ENCODE measurements at places on chromosomes 16 and 17. TPM values are rescaled to one million over a fixed set of nuclear protein-coding genes. Genes with fewer than 3 reads are reported as not detected.

Gene SECTM1
- total RNA-seq: 10.0 TPM

DNA sequence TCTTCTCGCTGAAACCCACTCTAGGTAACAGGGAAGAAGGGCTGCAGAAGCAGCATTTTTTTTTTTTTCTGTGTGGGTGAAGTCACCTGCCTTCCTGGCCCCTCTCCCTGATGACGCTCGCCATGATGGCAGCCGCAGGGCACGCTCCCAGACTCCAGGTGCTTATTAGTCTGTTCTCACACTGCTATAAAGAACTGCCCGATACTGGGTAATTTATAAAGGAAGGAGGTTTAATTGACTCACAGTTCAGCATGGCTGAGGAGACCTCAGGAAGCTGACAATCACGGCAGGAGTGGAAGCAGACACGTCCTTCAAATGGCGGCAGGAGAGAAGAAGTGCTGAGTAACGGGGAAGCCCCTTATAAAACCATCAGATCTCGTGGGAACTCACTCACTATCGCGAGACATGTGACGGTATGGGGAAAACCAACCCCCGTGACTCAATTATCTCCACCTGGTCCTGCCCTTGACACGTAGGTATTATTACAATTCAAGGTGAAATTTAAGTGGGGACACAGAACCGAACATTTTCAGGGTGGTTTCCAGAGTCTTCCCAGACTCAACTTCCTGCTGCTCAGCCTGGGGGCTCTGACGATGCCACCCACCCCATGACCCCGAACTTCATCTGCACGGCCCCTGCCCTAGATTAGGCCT lies 34.9 kb upstream of the NLRP1 start:
- DNase-seq: no peak
- H3K36me3 ChIP-seq: no peaks in the 10 kb centered on the region
- no peaks in the 10 kb centered on the region for H3K27me3 ChIP-seq
- no peaks in the 10 kb centered on the region for H3K4me1 ChIP-seq
- no peak overlapping the region for H3K27ac ChIP-seq
- no peak overlapping the region for H3K4me3 ChIP-seq

DNA sequence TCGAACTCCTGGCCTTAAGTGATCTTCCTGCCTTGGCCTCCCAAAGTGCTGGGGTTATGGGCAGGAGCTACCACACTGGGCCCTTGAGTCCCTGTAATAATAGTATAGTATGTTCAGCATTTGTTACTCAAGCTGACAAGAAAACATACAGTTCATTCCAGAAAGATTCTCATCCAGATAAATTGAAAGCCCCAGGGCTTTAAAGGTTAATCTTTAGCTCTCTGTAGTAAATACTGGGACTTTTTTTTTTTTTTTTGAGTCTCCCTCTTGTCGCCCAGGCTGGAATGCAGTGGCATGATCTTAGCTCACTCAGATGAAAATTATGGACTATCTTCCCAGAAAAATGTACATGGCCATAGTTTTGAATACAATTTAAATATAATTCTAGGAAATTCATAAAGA lies 11.0 kb downstream of the BRCA1 start:
- H3K27me3 ChIP-seq: no peaks in the 10 kb centered on the region
- no peak overlapping the region for H3K27ac ChIP-seq
- DNase-seq: no peak
- no peaks in the 10 kb centered on the region for H3K36me3 ChIP-seq

DNA sequence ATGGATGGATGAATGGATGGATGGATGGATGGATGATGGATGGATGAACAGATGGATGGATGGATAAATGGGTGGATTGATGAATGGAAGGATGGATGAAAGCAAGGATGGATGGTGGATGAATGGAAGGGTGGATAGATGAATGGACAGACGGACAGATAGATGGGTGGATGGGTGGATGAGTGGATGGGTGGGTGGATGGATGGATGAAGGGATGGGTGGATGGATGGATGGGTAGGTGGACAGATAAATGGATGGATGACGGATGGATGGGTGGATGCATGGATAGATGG lies 14.9 kb downstream of the SRL start:
- no peak for DNase-seq
- no peaks in the 10 kb centered on the region for H3K27me3 ChIP-seq
- no peaks in the 10 kb centered on the region for H3K4me1 ChIP-seq
- H3K36me3 ChIP-seq: no peaks in the 10 kb centered on the region
- H3K4me3 ChIP-seq: no peak overlapping the region

DNA sequence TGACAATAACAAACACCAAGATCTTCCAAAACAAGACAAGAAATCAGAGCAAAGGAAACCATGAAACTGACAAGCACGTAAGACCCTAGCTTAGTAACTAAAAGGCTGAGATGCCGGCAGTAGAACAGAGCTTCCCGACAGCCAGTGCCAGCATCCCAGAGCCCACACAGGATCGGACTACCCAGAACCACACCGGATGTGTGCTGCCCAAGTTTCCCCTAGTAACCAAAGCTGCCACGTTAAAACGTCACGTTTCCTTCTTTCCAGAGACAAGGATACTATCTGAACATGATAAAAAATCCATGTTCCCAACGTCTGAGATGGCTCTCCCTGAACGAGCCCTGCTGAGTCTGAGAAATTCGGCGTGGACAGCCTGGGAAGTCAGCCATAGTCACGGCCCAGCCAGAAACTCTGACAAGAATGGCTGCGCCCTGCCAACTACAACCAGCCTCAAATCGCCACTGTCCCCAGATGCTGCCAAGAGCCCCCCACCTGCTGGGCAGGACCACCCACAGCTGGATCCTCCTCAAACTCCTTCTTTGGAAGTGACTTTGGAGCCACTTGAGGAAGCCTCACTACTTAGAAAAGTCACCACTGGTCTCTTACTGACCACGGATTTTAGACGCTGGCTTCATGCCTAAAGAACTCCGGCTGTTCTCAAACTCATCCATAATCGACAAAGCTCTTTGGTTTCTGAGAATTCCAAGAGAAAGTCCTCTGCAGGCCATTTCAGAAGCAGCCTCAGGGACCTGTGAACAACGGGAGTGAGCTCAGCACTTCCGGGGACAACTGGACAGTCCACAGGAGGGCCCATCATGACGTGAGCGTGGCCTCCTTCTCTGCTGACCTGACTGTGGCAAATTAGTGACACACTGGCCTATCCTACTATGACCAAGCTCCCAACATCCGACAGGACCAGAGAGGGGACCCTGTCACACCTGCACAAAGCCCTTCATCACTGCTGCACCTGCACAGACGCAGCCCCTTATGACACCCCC lies 16.7 kb downstream of the CCDC57 start:
- peak overlapping the region; percentile 31 for H3K27ac ChIP-seq
- no peaks in the 10 kb centered on the region for H3K27me3 ChIP-seq
- H3K4me1 ChIP-seq: no peaks in the 10 kb centered on the region
- peak overlapping the region; percentile 5 for H3K4me3 ChIP-seq

Measured in esophagus muscularis mucosa (tissue), 4 donors.